PC-9 (cell line): ENCODE measurements at places on chromosomes 4 and X.

DNA sequence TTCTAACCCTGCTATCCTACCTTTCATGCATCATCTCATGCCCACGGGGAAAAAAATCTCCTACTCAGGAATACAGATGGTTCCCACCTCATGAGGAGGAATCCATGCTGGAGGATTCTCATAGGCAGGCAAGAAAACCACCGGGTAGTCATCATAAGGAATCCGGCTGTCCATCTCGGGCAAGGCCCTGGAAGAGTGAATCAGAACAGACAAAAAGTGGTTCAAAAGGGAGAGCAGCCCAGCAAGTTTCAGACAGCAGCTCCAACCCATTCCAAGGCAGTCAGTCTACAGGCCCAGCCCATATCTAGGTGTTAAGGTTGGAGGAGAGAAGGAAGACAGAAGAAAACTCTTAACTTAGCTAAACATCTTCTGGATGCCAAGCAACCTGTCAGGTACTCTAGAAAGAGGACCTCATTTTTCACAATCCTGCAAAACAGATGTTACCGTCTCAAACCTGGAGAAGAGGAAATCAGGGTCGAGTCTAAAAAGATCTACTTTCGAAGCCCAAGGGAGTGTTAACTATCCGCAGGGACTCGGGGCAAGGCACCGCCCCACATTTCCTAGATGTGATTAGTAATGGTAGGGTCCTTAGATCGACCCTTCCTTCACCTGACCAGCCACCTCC lies 447 bp downstream of the PDZD11 start:
- DNase-seq = no peak

GRCh38 chr4:174495626-174496025 lies 26.7 kb downstream of the HPGD start:
- DNase-seq = no peak

DNA sequence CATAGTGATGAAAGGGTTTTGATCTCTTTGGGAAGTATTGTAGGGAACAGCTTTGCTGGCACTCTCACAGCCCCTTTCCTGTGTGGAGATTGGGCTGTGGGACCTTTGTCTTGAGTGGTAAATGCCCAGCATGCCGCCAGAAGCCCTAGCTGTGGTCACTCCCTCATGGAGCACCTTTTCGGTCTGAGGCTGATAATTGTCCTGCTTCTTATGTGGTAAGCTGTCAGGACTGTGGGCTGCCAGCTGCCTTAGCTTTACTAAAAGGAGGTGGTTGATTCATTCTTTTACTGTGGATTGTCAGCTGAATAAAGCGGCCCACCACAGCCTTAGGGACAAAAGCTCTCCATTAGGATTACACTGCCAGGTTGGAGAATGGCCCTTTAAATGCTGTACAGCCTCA lies 7.1 kb downstream of the PASD1 start:
- DNase-seq = no peak

DNA sequence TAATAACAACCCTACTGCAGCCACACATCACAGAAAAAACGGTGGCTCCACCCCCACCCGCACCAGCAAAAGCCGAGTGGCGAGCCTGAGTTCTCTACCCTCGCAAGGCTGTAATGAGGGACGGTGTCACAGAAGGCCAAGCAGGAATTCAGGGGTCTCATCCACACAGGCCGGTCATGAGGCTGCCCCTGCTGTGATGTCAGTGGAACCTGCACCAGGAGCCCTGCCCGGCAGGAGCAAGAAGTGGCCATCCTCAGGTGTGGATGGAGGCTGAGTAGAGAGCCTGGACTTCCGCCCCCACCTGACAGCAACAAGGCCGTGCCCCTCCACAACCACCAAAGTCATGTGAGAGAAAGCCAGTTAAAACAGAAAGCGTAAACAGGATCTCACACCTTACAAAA lies 20.6 kb downstream of the LYAR start:
- DNase-seq = no peak
